ENCODE measurements at places on chromosomes 5 and 9.

- H3K36me3 ChIP-seq, result no peaks in the 10 kb centered on the region
- no peak for DNase-seq
- H3K4me3 ChIP-seq, result no peak overlapping the region
- H3K4me1 ChIP-seq, result no peaks in the 10 kb centered on the region
- no peak overlapping the region for H3K27ac ChIP-seq
Observed at GRCh38 chr5:35753500-35753899, 103.2 kb upstream of the IL7R start.

GRCh38 chr5:160089531-160089930, 29.7 kb downstream of the PWWP2A start:
- no peaks in the 10 kb centered on the region for H3K27me3 ChIP-seq
- no peak overlapping the region for H3K27ac ChIP-seq
- H3K36me3 ChIP-seq, result peaks cover 9% of the 10 kb centered on the region

GRCh38 chr5:50655810-50656205, 10.6 kb upstream of the PARP8 start:
- no peak overlapping the region for H3K27ac ChIP-seq
- no peaks in the 10 kb centered on the region for H3K27me3 ChIP-seq
- DNase-seq, result peak; percentile 66

- H3K27ac ChIP-seq, result no peak overlapping the region
- DNase-seq, result no peak
- no peak overlapping the region for H3K4me3 ChIP-seq
- H3K4me1 ChIP-seq, result no peaks in the 10 kb centered on the region
- H3K27me3 ChIP-seq, result no peaks in the 10 kb centered on the region
- no peaks in the 10 kb centered on the region for H3K36me3 ChIP-seq
Observed at GRCh38 chr5:173582216-173583111, 34.0 kb downstream of the BOD1 start.

DNA sequence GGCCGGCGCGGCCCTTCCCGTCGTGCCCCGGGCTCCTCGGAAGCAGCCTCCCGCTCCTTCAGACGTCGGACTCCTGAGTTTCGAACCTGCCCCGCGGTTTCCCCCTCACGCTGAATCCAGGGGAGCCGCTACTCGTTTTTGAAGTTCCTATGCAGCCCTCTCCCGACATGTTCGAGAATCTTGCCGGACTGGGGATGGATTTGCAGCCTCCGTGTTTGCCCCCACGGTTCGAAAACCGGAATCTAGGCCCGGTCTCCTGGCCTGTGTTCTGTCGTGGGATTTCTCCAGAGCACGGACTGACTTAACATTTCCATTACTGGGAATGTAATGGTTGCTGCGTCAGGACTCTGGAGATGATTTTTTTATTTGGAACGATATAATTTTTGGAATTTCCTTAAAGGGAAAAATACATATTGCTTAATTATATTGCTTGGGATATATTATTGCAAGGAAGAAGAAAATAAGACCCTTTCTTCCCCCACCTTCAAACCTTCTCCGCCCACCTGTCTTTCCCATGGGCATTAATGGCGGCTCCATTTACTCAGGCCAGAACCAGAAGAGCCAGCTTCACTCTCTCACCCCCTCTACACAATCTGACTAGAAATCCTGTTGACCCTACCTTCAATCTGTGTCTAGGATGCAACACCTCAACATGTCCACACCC, 8.5 kb upstream of the MGAT1 start:
- DNase-seq, result no peak
- no peak overlapping the region for H3K4me3 ChIP-seq
- H3K27ac ChIP-seq, result peak overlapping the region; percentile 99

Measured in body of pancreas (tissue), 4 donors.